Cortex of kidney (tissue), 1 donor: ENCODE measurements at places on chromosomes 4 and X.

- DNase-seq: no peak
Observed at GRCh38 chr4:111572470-111572869, 572.8 kb upstream of the FAM241A start.

GRCh38 chr4:38781854-38782261 lies 932 bp downstream of the TLR10 start:
- no peak for DNase-seq

GRCh38 chr4:52243367-52243766 lies 192.3 kb downstream of the SPATA18 start:
- no peak for DNase-seq

GRCh38 chr4:187027272-187027671 lies 303.6 kb upstream of the FAT1 start:
- no peak for DNase-seq

DNA sequence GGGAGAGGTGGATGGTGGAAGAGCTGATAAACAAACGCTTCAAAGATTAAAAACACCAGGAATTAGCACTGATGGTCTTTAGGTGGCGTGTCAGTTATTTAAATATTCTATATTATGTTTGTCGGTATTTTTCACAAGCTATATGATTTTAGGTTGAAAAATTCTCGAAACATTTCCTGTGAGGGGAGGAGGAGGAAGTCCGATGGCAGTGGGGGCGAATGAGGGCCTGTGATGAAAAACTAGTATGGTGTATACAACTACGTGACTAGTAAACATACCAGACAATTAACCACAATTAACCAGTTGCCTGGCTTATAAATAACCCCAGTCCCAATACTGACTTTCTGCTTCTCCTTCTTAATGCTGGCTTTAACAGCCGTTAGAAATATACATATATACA lies 595 bp upstream of the NAP1L2 start:
- no peak for DNase-seq

DNA sequence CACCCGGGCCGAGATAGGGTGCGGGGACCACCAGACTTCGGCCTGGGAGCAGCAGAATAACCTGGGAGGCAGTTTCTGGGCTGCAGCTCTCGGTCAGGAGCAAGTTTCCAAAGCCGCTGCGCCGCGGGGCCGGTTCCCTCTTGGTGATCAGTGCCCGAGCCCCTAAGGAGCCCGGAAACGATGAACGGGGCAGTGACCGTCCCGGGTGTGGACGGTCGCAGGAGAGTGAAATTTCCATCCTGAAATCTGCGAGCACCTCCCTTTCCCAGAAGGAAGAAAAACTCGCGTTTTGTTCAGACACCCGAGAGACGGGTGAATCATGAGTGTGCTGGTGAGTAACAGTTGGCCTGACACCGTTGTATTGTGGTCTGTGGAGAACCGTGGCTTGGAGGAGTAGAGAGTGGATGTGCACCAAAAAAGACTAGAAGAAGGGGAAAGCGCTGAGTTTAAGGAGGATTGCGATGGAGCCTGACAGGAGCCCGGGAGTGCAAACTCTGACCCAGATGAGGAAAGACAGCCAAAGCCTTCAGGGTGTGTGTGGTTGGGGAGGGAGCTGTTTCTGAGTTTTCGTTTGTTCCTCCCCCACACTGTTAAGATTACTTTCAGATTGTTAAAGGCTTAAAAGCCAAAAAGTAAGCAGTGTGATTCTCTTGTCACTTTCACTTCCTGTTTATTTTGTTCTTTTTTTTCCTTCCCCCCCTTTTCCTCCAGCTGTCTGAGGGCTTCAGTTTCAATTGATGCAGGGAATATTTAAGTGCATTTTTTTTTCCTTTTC lies 828 bp downstream of the MCUB start:
- DNase-seq: no peak

GRCh38 chr4:152997771-152998487 lies 61.8 kb downstream of the FHDC1 start:
- no peak for DNase-seq

GRCh38 chr4:2785613-2786012 lies 7.3 kb upstream of the SH3BP2 start:
- DNase-seq: no peak

GRCh38 chrX:12824944-12825343 lies 33.7 kb downstream of the PRPS2 start:
- DNase-seq: no peak

GRCh38 chrX:118143578-118143977 lies 27.0 kb upstream of the KLHL13 start:
- DNase-seq: no peak

DNA sequence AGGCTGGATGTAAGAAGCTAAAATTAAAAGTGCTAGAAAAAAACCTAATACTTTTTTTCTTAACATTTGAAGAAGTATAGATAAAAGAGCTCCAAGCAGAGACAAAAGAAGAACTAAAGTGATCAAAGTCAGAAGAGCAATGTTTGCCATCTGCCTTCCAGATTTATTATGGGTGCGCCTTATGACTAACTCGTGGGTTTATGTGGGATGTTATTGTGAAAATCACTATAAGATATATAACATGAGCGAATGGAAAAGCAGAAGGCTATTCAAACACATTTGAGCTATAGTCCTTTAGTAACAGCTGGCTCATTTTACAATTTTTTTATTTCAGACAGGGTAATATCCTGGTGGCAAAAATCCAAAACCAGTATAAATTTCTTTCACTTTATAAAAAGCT lies 1040.7 kb downstream of the RAPGEF2 start:
- no peak for DNase-seq

GRCh38 chrX:108165383-108166111 lies 74.0 kb downstream of the ATG4A start:
- DNase-seq: no peak

DNA sequence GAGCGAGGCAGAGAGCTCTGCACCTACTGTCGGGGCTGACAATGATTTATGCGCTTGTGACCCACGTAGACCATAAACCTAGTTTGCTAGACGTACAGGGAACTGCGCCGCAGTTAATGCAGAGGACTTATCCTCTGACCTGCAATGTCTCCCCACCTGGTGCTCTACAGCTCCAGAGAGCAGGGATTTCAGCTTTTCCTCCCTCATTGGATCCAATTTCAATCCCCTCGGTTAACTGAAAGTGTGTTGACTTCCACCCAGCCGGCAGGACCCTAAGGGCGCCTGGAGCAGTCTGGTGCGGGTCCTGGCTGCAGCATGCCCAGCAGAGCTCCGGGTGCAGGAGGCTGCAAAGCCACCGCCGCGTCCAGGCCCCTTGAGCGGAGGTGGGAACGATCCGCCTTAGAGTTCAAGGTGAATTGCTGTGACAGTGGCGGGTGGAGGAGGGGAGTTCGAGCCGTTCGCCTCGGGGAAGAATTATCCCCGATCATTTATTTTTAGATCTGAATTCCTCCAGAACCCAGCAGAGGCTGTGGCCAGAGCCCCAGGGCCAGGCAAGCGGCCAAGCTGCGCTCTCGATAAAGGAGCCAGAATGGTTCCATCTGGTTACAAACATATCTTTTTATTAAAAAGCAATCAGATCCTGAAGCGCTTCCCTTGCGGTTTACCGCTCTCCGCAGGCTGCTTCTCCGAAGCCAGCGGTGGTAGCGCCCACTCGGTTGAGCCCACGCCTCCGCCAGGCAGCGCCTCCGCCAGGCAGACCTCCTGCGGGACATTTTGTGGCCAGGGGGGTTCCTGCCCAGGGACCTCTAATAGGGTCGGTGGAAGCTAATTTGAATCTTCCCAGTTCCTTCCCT lies 66.0 kb downstream of the FBXO8 start:
- no peak for DNase-seq

GRCh38 chrX:24260842-24261550 lies 52.9 kb downstream of the SUPT20HL2 start:
- no peak for DNase-seq

DNA sequence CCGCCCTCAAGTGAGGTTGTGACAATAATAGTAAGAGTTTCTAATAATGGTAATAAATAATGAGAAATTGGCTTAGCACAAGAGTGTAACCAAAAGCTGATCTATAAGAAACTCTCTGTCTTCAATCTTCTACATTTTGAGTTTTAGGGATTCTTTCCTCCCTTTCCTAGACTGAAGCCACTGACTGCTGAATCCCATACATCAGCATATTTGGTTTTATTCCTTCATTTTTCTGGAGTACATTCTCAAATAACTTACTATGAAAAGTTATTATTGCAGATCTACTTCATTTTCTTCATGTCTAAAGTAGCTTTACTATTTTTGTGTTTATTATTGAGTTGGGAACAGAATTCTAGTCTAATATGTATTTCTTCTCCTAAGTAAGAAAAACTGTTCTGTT lies 49.9 kb upstream of the ADAD1 start:
- DNase-seq: no peak

DNA sequence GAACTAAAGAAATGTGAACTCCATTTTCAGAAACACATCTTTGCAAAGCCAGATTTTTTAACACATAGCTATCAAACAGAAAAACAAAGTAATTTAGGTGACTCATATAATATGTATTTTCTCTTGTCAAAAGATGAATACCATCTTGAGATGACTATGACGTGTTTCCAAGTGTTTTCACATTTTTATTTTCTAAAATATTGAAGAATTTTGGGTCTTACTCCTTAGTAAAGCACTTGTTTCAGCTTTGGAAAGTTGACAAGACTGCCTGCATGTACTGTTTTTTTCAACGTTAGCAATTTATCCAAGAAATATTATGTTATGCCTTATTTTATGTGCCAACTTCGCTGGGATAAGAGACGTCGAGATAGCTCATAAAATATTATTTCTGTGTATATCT lies 733.9 kb upstream of the EPHA5 start:
- DNase-seq: no peak
